Stimulated activated CD8-positive, alpha-beta memory T cell treated with anti-CD3 and anti-CD28 coated beads, Interleukin-12 subunit alpha, Interleukin-12 subunit beta, amount 100 ng/mL, for 4 hours (primary cell): ENCODE measurements at places on chromosomes 13 and 19.

GRCh38 chr13:25768838-25769237 lies 283.0 kb downstream of the SHISA2 start:
- no peak for DNase-seq

GRCh38 chr13:99688776-99689175 lies 187.5 kb downstream of the TM9SF2 start:
- no peak for DNase-seq

DNA sequence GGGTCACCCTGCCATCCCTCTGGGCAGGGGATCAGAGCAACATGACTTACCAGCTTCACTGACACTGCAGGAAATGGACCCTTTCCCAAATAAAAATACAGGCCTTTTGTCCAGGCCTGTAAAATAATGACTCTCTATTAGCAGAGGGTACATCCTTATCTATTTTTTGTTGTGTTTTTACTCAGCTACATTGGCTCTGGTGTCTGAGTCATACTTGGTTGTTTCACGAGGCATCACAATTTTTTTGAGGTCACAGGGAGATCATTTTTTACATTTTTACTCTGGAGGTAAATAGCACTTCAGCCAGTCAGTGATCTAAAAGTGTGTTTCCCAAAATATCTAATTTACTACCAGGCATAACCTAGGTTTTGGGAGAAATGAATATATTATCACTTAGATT lies 6.9 kb upstream of the HTR2A start:
- no peak for DNase-seq

DNA sequence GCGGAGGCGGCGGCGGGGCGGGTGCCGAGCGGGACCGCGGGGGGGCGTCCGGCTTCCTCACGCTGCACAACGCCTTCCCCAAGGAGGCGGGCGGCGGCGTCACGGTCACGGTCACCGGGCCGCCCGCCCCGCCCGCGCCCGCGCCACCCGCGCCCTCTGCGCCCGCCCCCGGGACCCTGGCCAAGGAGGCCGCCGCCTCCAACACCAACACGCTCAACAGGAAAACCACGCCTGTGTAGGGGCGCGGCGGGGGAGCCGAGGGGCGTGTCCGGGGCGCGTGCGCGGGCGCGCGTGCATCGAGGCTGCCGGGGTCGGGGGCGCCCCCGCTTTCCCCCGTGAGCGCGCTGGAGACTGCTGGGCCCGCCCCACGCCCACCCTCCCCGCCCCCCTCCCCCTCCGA lies 8.8 kb upstream of the CACNG6 start:
- no peak for DNase-seq
